ENCODE measurements at places on chromosomes 16 and 17.

- DNase-seq, result no peak
Observed at GRCh38 chr17:53837131-53837530, 14.4 kb downstream of the KIF2B start.

DNA sequence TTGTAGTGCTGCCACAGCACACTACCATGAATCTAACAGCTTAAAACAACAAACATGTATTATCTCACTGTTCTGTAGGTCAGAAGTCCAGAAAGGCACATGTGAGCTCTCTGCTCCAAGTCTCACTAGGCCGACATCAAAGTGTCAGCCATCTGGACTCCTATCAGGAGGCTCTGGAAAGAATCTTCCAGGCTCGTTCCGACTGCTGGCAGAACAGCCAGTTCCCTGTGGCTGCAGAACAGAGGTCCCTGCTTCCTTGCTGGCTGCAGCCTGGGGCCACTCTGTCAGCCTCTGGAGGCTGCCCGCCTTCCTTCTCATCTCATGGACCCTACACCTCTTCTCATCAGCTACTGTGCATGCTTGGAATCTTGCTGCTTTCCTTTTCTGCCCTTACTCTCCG, 168.9 kb downstream of the CBLN1 start:
- DNase-seq, result no peak

DNA sequence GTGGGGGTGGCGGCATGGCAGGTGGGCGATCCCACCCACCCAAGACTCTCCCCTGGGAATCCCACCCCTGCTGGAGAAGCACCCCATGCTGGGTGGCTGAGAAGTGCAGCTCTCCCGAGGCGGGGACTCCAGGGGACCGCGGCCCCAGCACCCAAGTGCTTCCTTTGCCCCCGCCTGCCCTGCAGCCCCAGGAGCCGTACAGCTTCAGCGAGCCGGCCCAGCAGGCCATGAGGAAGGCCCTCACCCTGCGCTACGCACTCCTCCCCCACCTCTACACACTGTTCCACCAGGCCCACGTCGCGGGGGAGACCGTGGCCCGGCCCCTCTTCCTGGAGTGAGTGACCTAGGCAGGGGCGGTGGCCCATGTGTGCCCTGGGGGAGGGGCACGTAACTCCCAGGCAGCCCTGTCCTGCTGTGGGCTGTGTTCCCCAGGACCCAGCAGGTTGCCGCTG, 11.7 kb downstream of the GAA start:
- DNase-seq, result no peak

GRCh38 chr16:66489818-66490217, 60.1 kb downstream of the TK2 start:
- no peak for DNase-seq

- DNase-seq, result no peak
Observed at GRCh38 chr17:50198026-50198669, 3.3 kb downstream of the COL1A1 start.

DNA sequence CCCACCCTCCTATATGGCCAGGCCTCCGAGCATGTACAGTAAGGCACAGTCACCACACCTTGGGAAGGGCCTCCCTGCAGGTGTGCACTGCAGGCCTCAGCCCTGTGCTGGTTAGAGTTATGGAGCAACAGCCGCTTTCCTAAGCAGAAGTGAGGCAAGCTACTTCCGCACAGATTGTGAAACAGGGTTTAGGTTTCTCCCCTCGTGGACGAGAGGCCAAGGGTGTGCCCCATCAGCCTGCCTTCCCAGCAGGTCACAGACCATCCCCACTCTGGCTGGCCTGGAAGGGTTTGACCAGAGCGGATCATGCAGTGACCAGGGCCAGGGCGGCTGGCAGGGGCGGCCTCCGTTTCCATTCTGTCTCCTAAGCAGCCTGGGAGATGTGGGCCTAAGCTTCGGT, 4.7 kb downstream of the MSRB1 start:
- DNase-seq, result no peak

GRCh38 chr16:54248863-54249710, 37.5 kb downstream of the IRX3 start:
- DNase-seq, result no peak

- no peak for DNase-seq
Observed at GRCh38 chr16:75593825-75594820, 27.9 kb downstream of the GABARAPL2 start.

DNA sequence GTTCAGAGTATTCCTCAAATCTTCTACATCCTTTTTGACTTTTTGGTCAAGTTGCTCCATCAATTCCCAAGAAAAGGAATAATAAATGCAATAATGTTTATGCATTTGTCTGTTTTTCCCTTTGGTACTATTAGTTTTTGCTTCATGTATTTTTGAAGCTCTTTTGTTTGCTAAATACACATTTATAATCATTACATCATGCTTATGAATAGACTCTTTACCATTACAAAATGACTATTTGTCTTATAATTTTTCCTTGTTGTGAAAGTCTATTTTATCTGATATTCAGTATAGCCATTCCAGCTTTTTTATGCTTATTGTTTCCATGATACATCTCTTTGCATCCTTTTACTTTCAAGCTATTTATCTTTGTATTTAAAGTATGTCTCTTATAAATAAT, 41.2 kb downstream of the CEP112 start:
- no peak for DNase-seq

DNA sequence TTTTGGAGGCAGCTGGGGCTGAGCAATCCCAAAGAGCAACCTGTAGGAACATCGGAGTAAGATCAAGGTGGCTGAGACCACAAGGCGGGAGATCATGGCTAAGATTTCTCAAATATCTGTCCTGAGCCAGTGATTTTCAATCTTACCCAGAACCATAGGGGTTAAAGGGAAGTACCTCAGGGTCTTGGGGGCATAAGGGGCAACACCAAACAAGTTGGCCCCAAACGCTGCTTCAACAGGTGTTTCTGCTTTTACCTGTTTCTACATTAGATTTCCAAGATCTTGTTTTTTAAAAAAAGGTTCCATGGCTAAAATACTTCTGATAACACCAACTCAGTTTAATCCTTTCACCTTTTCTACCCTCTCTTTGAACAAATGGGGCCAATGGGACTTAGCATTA, 2.6 kb upstream of the UNC119 start:
- DNase-seq, result no peak

GRCh38 chr16:26578748-26579147, 488.0 kb upstream of the C16orf82 start:
- DNase-seq, result no peak

DNA sequence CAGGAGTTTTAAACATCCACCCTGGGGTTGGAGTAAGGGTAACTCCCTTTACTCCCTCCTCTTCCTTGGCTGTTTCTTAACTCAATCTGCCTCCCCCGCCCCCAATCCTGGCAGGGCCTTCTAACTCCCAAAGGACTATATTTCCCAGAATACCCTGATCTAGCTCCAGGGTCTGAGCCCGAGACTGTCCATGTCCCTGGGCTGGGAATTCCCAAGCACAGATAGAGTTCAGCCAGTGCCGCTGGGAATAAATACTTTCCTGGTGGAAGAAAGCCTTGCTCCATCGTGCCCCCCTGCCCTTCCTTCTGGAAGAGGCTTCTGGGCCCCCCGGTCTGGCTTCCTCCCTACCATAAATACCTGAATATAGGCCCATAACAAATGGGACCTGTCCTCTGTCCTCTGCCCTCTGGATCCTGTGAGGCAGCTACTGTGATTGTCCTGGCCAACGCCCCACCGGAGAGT, 10.2 kb downstream of the BAHCC1 start:
- no peak for DNase-seq

DNA sequence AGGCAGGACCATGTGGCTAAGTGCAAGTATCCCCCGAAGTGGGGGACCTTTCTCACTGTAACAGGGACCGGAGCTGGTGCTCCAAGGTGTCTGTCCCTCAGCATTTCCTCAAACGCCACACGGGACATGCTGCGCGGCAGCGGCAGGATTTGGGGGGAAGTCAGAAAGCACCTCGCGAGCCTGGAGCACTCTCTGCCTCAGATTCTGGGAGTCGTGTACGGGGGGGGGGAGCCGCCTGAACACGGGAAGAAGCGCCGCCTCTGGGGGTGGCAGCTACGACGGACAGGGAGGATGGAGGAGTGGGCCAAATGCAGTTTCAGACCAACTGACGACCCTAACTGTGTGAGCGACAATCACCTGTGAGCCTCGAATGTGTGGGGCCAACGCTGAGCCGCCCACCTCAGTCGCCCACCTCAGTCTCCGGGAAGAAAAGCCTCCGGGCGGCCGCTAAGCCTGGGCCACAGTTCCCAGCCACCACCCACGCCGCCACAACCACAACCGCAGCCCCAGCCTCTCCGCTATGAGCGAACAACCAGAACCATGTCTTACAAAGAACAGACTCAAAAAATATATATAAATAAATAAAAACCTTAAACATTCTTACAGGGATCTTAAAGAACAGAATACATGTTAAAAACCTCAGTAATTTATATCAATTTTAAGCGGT, 8.8 kb upstream of the TRAP1 start:
- DNase-seq, result no peak

DNA sequence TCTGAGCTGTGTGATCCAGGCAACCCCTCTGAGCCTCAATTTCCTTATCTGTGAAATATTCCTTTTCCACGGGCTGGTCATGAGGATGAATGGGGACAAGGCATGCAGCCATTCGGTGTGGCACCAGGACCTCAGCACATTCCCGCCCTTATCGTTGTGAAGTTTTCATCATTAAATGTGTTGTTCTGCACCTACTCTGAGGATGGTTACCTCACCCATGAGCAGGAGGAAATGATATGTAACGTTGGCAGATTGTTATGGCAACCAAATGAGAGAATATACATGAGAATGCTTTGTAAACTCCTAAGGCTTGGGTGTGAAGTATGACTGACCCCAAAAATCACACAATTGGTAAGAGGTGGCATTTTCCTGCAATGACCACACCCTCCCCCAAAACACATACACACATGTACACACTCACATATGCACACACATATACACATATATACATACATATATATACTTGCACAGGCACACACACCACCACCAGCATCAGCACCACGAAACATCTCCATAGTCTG, 39.5 kb downstream of the SMARCE1 start:
- no peak for DNase-seq

DNA sequence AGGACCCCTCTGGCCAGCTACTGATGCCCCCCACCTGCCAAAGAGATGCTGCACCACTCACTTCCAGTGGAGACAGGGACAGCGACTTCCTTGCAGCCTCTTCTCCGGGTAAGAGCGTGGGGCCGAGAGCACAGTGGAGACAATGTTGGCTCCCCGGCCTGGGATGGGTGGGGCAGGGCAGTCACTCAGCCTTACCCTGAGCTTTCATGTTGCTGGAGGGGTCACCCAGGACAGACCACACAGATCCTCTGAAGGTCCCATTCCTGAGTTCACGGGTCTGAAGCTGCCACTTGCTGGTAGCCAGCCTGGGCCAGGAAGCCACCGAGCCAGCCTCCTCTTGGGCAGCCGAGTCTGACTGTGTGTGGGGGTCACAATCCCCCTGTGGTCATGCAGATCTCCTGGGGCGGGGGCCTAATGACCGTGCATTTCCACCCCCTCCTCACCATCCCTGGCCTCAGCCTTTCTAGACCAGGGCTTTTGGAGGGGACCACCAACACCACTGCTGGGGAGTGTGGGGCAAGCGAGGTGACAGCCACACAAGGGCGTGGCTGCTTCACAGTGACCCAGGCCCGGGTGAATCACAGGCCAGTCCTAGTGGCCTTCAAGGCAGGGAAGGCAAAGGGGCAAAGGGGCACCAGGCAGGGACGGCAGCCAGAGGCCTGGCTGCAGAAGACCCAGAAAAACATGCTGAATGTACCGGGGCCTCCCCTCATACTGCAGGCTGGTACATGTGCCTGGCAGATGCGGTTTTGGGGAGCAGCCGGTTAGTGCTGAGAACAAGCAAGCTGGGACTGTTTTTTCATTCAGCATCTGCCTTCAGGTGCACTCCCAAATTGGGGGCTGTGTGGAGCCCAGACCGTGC, 10.4 kb downstream of the TAF1C start:
- DNase-seq, result no peak

GRCh38 chr16:27363246-27363632, 38.7 kb upstream of the IL21R start:
- no peak for DNase-seq

DNA sequence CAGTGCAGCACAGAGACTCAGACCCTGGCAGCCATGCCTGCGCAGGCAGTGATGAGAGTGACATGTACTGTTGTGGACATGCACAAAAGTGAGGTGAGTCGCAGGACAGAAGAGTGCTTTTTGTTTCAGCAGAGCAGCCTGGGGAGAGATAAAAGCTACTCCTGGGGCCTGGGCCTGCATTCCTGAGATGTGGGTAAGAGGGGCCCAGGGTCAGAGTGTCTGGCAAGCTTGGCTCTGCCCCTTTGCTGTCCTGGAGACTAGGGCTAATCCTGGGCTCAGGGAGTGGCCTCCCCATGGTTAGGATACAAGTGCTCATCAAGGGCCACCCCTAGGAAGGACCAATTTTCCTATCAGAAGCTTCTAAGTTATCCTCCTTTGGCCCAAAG, 4.8 kb upstream of the ERBB2 start:
- DNase-seq, result no peak

GRCh38 chr17:6376931-6377361, 58.0 kb downstream of the AIPL1 start:
- DNase-seq, result no peak

- no peak for DNase-seq
Observed at GRCh38 chr17:63525190-63525946, 2.2 kb downstream of the KCNH6 start.

GRCh38 chr16:67499106-67499505, 15.8 kb upstream of the AGRP start:
- no peak for DNase-seq

DNA sequence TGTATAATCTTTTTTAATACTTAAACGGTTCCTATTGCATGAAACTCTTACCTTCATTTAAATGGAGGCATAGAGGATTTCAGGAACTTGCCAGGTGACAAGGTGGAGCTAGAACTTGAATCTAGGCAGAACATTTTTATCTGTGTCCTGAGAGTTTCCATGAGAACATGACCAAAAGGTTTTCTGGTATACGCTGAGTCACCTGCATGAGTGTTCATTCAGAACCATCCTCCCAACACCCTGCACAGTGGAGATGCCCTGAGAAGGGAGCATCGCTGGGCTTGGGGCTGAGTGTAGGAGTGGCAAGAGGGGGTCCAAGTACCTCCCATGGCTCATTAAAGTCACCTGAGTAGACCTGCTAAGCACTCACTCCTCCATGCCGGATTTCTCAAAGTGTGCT, 169.7 kb upstream of the CACNG5 start:
- DNase-seq, result no peak

DNA sequence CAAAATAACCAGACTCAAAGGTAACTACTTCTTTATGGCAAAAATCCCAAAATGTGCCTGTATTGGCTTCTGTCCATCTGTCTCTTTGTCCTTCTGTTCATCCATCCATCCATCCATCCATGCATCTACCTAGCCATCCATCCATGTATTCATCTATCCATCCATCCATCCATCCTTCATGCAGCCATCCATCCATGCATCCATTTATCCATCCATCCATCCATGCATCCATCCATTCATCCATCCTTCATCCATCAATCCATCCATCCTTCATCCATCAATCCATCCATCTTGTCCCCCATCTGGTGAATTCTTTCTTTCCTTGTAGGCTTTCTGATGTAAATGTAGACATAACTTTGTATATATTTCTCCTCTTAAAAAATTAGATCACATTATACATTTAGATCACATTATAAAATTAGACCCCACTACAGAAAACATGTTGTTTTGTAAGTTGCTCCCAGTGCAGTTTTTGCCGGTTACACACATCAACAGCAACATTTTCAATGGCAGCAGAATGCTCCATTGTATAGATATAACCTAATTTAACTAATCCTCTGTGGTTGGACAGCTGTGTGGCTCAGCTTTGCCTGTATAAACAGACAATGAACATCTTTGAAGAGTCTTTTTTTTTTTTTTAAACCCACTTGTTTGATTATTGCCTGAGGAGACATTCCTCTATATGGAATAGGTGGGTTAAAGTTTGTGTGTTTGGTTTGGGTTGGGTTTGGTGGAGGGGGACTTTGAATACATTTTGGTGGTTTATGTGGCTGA, 72.0 kb downstream of the MSI2 start:
- DNase-seq, result no peak
